ENCODE measurements at places on chromosomes 6 and 20.
A peak's percentile ranks its signal among the peaks of the same experiment; 100 is the strongest.

DNA sequence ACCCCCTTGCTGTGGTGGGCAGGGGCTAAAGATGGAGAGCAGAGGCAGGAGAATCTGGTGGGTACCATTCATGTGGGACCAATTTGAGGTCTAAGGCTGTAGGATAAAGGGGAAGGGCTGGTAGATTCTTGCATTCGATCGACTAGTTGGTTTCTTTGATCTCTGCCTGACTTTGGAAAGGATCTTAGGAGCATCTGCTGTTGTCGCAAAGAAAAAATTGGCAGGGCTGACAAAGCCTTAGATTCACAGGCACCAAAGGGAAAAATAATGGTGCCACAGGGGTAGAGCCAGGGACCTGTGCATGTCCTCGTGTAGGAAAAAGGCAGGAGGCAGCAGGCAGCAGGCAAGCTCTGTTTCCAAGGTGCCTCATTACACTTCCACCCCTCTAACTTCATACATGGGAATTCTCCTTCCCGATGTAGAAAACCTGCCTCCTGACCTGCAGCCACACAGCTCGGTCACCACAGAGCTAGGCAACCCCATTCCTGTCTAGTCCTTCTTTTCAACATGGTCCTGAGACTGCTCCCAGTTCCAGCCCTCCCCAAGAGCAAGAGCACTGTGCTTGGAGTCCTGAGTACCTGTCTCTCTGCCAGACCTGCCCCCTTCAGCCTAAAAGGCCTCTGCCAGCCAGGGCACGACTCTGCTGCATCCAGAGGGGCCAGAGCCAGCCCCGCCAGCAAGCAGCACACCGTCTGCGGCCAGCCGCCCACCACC, 71.9 kb downstream of the FGD2 start:
- no peak for DNase-seq

- no peak for DNase-seq
Observed at GRCh38 chr6:49555951-49556350, 5.5 kb downstream of the C6orf141 start.

DNA sequence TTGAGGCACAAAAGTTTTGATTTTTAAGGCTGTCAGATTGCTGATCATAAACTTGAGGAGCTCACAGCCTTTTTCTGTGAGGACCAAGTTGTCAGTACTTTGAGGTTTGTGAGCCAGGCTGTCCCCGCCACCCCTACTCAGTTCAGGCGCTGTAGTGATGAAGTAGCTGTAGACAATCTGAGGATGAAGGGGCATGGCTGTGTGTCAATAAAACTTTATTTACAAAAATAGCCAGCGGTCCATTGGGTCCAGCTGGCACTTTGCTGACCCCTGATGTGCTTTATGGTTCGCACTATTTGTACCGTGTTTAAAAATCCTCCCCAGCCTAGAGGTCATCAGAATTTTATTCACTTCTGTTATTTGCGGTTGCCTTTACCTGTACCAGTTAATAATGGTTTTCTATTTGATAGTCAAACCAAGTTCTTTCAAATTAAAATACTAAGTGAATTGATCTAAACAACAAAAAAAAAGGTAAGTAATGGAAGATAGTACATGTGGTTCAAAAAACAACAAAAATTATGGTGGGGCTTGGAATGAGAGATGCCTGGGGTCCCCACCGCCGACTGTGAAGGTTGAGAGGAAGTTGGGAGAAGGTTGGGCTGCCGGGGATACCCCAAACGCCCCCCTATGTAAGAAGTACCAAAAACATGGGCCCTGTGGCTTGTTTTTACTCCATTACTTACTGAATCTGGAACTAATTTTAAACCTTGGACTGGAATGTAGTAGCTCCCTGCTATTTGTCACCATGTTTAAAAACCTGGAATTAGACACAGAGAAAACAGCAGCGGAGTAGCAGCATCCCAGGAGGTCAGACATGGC, 123.6 kb downstream of the SYCP2 start:
- no peak for DNase-seq

DNA sequence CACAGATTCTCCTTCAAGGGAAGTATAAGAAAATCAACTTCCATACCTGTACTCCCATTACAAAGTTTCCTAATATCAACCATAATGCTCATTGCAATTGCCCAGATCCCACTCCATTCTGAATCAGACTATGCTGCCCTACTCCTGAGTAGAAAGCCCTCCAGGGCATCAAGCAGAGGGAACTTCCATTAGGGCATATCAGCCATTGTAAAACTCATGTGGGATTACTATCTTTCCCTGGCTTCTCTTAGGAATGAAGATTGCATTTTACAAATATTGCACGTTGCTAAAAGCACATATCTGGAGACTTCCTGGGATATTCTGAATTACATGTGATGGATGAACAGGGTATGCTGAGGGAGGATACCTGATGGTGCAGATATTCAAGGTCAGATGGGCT, 263.2 kb downstream of the FOXA2 start:
- DNase-seq, result no peak

- no peak for DNase-seq
Observed at GRCh38 chr20:32796981-32797451, 22.7 kb upstream of the MAPRE1 start.

- DNase-seq, result no peak
Observed at GRCh38 chr6:116218172-116218633, 35.7 kb downstream of the TSPYL4 start.

DNA sequence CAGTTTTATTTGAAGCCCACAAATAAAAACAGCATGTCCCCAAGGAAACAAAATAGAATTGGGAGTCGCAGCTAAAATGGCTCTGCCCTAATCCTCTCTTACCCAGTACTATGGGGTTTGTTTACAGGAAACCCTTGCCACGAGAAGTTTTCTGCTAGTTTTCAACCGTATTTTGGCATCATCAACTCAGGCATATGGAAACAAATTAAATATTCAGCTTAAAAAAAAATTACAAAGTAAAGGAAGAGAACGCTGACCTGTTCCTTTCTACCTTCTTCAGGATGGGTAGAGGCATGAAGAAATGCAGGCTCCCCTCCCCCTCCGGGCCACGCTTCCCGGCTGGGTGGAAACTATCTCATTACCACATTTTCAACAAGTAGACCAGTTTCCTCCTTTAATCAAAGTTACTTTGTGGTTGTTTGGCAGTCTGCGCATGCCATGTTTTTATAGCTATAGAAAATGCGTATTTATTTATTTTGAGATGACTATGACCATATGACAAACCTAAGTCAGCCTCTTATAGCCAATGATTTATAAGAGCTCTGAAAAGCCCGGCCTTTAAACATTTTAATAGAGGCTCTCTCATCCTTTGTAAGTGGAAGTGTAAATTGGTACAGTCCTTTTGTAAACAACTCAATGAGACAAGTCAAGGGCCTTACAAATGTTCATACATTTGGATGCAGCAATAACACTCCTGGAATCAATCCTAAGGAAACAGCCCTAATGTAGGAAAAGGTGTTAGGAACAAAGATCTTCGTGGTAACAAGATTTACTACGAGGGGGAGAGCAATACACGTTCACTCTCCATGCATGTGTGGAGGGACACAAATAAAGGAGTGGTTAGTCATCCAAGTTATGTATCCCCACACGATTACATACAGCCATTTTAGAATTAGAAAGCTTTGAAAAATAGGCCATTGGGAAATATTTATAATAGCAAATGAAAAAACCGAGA, 16.1 kb upstream of the ZNF217 start:
- DNase-seq, result no peak

DNA sequence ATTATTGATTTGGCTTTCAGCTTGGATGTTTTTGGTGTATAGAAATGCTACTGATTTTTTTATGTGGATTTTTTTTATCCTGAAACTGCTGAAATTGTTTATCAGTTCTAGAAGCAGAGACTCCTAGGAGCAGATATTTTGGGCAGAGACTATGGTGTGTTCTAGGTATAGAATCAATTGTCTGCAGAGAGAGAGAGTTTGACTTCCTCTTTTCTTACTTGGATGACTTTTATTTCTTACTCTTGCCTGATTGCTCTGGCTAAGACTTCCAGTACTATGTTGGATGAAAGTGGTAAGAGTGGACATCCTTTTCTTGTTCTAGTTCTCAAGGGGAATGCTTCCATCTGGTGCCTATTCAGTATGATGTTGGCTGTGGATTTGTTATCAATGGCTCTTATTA, 370.6 kb downstream of the PHF3 start:
- DNase-seq, result no peak

DNA sequence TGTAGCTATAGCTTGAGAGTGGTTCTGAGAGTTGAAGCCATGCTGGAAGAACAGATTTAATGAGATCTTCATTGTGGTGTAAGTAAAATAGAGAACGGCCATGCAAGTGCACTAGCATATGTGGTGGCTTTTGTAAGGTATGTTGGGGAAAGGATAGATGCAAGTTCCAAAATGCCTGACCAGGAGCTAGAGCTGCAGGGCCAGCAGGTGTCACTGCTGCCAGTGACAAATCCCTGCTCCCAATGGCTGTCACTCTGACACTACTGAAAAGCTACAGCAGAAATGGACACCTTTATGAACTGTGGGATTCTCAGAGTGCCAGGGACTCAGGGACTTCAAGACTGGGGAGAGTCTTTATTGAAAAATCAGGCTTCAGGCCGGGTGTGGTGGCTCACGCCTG, 23.1 kb upstream of the VIP start:
- no peak for DNase-seq

DNA sequence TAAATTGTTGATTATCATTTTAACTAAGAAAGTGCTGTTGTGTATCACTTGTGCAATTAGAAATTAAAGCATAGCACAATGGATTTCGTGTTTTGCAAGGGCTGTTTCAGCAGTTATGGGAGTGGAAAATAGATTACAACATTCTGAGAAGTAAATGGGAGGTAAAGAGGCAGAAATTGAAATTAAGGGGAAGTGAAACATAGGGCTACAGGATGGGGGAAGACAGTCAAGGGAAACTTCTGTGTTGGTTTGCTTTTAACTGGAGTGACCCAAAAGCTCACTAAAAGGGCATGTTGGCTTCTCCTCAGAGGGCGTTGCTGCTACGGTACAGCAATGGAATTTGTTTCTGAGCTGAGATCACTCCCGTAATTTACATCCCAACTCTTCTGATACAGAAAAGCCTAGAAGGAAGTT, 147.5 kb downstream of the BCAS1 start:
- no peak for DNase-seq

DNA sequence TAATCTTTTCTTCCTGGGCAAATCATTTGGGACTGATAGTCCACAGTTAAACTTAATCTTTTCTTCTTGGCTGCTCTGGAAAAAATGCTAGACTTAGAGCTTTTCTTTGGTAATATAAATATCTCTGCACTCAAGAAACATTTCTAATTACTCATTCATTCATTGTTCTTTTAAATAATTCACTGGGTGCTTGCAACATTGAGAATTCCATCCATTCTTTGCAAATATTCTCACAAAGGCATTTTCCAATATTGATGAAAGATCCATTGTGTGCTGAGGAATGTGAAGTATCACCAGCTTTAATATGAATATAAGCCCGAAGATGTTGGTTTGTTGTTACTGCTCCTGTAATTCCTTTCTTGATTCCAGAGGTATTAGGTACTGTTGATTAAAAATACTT, 38.4 kb downstream of the AKAP7 start:
- peak; percentile 6 for DNase-seq

- no peak for DNase-seq
Observed at GRCh38 chr6:72863131-72863530, 241.3 kb downstream of the KCNQ5 start.

DNA sequence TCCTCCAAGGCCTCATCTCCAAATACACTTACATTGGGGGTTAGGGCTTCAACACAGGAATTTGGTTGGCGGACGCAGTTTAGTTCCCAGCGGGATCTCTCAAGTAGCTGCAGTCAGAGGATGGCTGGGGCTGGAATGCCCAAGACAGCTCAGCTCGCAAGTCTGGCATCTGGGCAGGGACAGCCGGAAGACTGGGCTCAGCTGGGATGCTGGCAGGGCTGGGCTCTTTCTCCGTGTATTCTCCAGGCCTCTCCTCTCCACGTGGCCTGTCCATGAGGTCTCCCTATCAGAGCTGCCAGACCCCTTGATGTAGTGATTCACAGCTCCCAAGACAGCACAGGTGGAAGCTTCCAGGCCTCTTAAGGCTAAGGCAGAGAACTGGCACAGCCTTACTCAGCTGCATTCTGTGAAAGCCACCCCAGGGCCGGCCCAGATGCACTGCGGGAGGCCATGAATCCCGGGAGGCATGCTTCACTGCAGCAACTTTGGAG, 5.0 kb downstream of the FGD2 start:
- no peak for DNase-seq

- DNase-seq, result no peak
Observed at GRCh38 chr6:13827032-13827431, 12.7 kb upstream of the MCUR1 start.

- peak; percentile 21 for DNase-seq
Observed at GRCh38 chr6:136927292-136927691, 5.2 kb downstream of the SLC35D3 start.

- no peak for DNase-seq
Observed at GRCh38 chr6:158142789-158143188, 25.3 kb downstream of the SERAC1 start.

- DNase-seq, result no peak
Observed at GRCh38 chr6:141211845-141212244, 920.9 kb upstream of the GJE1 start.

GRCh38 chr6:27889628-27890444, 22.4 kb downstream of the OR2B2 start:
- DNase-seq, result no peak

- DNase-seq, result no peak
Observed at GRCh38 chr6:75282706-75283105, 1.9 kb downstream of the TMEM30A start.

- no peak for DNase-seq
Observed at GRCh38 chr6:109165392-109165974, 70.2 kb downstream of the CEP57L1 start.

DNA sequence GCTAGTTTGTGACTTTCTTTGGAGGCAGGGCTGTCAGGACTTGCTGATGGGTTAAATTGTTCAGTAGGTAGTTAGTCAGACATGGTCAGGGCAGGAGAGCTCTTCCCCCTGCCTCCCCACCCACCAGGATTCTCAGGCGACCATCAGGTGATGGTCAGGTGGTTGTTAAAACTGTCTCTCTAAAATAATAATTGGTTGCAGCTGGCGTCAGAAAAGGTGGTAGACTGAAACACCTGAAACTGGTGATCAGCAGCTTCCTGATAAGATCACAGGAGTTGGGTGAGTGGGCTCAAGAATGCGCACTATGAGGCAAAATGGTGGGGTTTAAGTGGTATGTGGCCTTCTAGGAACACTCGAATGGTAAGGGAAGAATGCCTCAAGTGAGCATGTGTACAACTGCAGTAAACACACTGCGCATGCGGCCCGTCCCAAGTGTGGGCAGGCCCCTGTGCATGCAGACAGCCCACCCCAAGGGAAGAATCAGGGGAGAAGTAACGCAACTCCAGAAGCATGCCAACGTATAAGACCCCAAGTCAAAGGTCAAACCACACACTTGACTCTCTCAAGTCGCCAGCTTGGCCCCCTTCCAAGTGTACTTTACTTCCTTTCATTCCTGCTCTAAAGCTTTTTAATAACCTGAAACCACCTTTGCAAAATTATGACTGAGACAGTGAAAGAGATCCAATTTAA, 7.9 kb upstream of the BLCAP start:
- no peak for DNase-seq
